Stimulated activated CD4-positive, alpha-beta T cell treated with anti-CD3 and anti-CD28 coated beads, Interleukin-2, amount 100 ng/mL, for 4 hours (primary cell): ENCODE measurements at places on chromosomes 16 and 17.

GRCh38 chr17:4666296-4666695, 24.8 kb upstream of the ALOX15 start:
- no peak for DNase-seq

- no peak for DNase-seq
Measured at GRCh38 chr16:47064775-47065174, 79.0 kb downstream of the NETO2 start.

DNA sequence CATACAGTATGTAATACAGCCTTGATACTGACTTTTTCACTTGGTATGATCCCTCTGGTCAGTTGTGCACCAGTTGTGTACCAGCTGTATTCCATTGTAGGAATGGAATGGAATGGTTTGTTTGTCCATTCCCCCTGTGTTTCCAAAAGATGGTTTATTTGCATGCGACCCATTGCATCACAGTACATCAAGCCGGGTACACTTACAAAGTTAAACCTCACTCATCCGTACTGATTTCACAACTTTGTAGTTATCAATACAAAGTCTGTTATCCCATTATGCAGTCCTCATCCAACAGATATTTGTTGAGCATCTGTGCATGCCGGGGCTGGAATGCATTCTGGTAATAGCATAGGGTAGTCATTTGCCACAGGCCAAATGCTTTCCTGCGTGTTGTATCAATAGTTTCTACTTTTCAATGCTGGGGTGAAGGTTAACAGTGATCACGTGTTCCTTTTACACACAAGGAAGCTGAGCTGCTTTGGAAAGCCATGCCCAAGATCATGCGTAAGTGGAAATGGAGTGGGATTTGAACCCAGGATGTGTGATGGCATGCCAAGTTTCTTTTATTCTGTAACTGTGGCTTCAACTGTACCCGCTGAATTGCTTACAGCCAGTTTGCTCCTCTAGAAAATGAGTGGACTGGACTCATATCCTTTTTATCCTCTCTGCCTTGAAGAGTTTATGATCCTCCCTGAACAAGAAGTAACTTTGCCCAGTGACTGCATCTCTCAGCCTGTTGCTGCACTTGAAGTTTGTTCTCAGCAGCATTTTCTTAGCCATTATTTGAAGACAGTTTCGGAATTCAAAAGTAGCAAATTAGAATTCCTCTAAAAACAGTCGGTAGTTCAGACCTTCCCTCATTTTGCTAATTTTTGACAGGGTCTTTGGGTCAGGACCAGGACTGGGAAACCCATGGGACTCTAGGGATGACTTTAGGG, 228.5 kb downstream of the CCDC182 start:
- no peak for DNase-seq

- DNase-seq, result no peak
Measured at GRCh38 chr16:20995711-20996110, 95.1 kb downstream of the LYRM1 start.

- no peak for DNase-seq
Measured at GRCh38 chr16:17313085-17313611, 157.6 kb downstream of the XYLT1 start.

GRCh38 chr17:80337195-80337895, 76.7 kb downstream of the RNF213 start:
- no peak for DNase-seq

DNA sequence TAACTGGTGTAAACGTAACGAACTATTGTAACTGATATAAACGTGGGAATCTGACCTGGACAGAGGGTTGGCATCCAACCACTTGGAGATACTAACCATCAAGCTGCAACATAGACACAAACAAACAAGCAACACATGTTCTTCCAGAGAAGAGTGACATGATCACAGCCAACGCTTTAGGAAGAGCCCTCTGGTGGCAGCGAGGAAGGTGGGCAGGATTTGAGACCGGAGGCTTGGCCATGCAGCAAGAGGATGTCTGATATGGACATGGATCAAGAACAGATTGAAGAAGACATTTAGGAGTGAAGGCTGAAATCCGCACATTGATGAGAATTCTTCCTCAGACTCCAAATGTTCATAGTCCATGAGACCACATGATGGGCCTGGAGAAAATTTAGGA, 40.3 kb upstream of the TNRC6A start:
- no peak for DNase-seq

GRCh38 chr16:85623997-85624601, 11.0 kb downstream of the GSE1 start:
- no peak for DNase-seq

DNA sequence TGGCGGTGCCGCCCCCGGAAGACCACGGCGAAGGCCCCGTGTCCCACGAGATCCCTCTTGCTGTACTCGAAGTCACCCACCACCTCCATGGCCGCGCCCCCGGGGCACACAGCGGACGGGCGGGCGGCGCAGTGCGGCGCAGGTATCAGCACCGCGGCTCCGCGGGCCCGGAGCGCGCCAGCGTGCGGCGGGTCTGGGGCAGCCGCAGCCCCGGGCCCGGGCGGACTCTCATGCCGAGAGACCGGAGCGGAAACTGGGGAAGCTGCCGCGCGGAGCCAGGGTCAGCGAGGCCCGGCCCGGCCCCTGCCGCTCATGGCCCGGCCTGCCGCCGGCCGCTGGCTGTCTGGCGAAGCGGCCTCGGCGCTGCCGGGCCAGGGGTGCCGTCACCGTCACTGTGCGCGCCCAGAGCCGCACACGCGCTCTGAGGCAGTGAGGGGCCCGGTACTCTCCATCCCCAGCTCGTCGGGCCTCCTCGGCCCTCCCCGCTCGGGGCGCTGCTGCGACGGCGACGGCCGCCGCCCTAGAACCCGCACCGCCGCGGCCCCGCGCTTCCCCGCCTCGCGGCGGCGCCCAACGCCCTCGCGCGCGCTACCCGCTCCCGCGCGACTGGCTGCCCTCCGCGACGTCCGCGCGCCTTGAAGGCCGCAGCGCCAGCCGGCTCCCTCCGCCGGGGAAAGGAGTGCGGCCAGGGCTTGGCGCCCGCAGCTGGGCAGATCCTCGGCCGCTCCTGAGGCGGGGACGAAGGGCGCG, at the start of gene ULK2:
ULK2 (minus strand) TSS at position 608 of the 750 bp plus-strand sequence; CDS start at position 89, 519 bp downstream.
- DNase-seq, result peak; percentile 24

DNA sequence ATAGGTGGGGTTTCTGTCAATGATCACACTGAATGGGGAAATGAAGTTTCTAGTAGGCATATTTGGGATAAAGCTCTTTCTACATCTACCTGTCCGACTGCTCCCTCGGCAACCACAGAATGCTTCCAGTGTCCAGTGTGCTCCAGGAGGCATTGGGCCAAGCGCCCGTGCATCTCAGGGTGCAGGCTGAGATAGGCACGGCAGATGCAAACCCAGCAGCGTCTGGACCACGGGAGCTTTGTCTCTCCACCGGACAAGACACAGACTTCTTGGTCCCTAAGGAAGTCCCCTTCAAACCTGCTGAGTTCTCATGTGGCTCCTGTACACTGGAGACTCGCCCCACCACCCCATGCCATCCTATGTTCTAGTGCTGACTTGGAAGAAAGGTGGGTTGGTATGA, 202.8 kb downstream of the RPTOR start:
- DNase-seq, result no peak

- DNase-seq, result no peak
Measured at GRCh38 chr17:45394913-45395568, 37.6 kb downstream of the ARHGAP27 start.

DNA sequence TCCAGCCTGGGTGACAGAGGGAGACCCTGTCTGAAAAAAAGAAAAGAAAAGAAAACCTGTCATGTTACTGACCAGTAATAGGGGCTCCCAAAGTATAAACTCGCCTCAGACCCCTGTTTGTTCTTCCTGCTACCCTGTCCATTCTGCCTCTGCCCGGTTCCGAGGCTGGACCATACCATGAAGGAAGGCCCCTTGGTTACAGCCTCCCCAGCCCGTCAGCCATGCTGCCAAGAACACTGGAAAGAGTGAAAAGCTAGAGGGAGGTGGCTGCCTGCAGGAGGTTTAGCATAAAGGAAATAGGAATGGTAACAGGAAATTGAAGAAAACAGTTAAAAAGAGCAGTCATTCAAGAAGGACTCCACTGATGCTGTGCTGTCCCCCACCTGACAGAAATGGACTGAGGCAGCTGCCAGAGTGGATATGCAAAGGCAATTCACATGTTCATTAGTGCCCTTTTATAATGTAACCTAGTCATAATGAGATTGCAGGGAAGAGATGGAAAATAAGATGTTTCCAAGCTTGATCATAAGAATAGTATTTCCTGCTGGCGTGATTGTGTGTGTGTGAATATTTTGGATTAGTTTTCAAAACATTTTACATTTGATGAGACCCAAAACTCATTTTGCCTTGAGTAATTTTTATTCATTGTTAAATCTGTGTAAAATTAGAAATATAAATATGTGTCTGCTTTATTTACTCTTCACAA, 102.6 kb downstream of the GOSR1 start:
- no peak for DNase-seq

GRCh38 chr17:83055911-83056582, 23.4 kb upstream of the METRNL start:
- DNase-seq, result no peak

GRCh38 chr16:62294213-62294972, 258.2 kb upstream of the CDH8 start:
- no peak for DNase-seq

GRCh38 chr17:78839235-78839761, 1.3 kb downstream of the USP36 start:
- no peak for DNase-seq

GRCh38 chr17:76560036-76560876, 20.4 kb downstream of the PRCD start:
- DNase-seq, result no peak

- no peak for DNase-seq
Measured at GRCh38 chr17:44820631-44821212, 9.4 kb downstream of the GJC1 start.

GRCh38 chr17:53127331-53127730, 695.4 kb upstream of the KIF2B start:
- no peak for DNase-seq

DNA sequence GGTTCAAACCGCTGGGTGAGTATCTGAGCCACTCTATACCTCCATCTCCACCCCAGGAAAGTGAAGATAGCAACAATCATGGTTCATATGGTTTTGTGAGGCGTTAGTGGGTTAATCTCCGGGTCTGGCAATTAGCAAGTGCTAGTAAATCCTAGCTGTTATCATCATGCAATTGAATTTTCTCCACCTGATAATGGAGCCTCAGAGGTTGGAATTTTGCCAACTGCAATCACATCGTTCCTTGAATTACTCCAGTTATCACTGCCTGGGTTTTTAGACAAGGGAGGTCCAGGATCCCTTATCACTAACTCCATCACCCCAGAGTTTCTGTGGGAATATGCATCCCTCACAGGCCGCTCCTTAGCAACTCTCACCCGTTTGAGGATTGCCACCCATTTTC, 311.5 kb downstream of the RBFOX1 start:
- DNase-seq, result no peak

DNA sequence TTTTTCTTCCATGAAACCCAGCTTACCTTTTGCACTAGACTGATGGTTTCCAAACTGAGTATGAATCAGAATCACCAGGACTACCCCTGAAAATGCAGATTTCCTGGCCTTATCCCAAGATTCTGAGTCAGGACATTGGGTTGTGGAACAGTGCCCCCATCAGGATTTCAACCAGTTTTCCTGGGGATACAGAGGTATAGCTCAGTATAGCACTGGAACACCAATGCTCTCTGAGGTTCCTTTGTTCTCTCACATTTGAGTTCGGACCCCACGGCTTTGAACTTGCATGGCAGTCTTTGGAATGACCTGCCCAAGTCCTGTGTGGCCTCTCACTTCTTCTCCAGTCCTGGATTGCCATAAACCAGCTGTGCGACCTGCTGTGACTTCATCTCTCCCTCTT, 12.8 kb upstream of the CCL8 start:
- DNase-seq, result no peak

DNA sequence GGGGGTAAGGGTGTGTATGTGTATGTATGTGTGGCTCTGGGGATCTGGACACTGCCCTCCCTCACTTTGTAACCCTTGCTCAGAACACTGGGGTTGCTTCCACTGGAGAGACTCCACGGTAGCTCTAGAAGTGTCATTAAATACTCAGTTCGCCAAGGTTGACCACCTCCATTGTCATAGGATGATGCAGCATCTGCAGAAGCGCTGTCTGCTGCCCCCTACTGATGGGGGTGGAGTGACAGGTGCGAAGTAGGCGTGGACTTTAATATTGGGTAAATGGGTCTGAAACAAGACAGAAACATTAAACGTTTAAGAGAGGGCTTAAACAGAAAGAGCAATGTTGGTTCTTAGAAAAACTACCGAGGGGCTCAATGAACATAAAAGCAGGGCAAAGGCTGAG, 35.5 kb upstream of the STAC2 start:
- DNase-seq, result no peak

DNA sequence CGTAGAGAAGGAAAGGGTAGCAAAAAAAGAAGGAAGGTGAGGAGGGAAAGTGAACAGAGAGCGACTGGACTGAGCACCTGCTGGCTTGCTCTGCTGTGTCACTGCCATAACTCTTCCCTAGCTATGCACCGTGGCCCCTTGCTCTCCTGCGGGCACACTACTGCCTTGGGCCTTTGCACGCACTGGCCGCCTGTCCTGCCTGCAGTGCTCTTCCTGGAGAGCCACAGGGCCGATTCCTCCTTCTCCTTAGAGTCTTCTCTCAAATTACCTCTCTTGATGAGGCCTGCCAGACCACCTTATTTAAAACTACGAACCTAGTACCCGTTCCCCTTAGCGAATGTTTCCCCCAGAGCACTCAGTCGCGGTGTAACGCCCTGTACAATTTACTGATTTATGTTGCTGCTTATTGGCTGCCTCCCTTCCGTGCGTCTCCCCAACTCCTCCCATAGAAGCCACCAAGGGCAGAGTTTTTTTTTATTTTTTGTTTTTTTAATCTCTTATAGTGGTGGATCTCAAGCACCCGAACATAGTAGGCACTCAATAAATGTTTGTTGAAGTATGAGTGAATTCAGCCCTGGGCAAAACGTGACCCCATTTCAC, 70.3 kb downstream of the RAI1 start:
- DNase-seq, result no peak

DNA sequence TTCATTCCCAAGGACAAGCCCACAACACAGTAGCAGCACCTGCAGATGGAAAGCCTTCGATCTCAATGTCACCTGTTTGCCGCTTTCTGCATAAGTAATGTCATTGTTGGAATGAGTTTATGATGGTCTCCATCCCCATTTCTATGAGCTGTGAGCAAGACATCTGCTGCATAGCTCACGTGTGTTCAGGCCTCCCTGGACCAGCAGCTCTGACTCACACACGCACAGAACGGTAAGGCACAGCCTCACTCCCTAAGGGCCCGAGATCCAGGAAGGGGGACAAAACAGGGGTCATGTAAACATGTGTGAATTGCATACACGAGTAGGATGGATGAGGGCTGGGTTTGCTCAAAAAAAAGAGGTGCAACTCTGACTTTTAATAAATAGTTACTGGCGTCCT, 223.1 kb downstream of the SOX9 start:
- DNase-seq, result no peak

DNA sequence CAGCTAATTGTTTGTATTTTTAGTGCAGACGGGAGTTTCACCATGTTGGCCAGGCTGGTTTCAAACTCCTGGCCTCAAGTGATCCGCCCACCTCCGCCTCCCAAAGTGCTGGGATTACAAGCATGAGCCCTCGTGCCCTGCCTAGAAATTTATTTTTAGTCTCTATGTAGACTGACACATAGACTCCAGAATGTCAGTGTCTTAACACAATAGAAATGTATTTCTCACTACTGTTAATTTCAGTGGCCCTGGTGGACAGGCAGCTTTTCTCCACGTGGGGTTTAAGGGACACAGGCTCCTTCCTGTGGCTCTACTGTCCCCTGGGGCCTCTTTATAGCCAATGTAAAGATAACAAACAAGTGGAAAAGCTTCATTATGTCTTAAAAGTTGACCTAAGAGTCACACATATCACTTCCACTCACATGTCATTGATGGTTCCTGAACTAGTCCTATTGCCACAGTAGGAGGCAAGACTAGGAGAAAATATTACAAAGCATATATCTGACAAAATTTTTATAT, 43.8 kb downstream of the COPRS start:
- DNase-seq, result no peak

- DNase-seq, result no peak
Measured at GRCh38 chr17:41065829-41066624, at the start of gene KRTAP2-4. Gene KRTAP2-4, minus strand, starts transcription at chr17:41065879. Its CDS starts 34 bp downstream, at chr17:41065845.
